ENCODE measurements at places on chromosomes 6 and 20.

- no peak for DNase-seq
Measured at GRCh38 chr6:7142918-7143475, 35.2 kb downstream of the RREB1 start.

DNA sequence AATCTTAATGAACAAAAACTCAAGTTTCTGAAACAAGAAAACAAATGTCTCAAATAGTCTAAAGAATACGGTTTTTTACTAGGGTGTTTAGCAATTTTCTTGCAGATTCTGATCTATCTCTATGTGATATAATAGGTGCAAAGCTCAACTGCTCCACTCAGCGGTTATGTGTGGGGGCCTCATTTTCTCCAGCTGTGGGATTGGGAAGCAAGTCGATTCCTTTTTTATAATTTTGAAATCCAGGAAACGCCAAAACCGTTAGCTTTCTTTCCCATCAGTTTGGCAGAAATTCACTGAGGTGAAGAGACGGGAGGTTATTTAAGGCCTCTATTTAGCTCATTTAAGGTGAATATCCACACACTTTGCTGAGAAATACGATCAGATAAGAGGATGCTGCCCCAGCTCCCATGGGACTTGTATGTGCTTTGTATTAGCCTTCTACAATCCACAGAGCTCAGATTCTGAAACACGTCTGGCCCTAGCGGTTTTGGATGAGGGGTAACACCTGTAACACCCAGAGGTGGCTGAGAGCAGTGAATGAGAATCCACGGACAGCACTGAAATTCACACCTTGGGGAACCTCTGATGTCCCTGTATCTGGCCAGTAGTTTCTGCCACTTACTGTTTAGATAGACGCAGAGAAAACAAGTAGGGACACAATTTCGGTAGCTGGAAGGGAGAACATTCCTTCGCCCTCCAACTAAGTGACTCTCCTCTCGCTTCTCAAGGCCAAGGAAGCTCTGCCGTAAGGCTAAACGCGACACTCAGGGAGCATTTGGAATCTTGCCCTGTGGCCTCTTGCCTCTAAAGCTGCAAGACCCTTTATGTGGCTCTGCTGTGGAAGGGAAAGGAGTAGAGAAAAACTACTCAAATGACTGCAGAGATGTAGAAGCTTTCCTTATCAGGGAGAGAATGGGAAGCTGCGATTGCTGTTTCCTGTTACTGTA, 6.5 kb upstream of the BCAS4 start:
- no peak for DNase-seq

DNA sequence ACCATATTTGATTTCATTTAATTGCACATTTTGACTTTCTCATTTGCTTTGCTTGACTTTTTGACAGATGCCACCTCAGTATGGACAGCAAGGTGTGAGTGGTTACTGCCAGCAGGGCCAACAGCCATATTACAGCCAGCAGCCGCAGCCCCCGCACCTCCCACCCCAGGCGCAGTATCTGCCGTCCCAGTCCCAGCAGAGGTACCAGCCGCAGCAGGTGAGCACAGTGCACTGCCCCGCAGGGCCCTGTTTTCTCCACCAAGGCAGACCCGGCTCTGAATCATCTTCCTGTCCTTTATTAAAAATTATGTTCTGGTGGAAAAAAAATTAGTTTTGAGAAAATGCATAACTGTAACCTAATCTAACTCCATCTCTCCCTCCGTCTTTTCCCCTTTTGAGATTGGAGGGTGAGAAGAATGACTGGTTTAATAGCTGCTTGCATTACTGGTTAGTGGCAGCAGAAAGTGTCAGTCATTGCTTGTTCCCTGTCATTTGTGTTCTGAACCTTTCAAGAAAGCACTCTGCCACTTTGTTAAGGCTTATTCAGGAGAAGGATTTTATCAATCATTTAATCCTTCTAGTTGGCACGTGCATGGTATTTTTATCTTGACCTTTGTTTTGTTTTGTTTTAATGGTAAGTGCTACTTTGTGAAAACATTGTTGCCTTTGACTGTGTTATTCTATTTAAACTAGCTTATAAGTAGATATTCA, 124.3 kb downstream of the ARID1B start:
- DNase-seq: no peak

DNA sequence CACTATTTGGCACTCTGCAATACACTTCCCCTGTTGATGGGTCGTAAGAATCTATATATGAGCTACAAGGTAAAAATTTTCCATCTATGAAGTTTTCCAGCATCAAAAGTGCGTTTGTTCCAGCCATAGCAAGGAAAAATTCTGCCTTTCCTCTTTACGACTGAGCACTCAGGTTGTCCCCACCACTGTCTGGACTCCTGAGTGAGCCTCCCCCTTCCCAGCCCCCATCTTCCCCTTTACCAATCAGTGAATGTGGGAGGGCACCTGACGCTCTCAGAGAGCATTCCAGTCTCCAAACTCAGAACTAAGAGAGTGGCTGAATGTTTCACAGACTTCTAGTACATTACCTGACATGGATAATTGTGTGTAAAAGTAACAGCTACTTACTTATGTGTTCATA, at the start of gene ALDH8A1:
TSS of gene ALDH8A1 (minus strand) at position 175 of the 400 bp plus-strand sequence. CDS start at position 127, 48 bp downstream.
- DNase-seq: no peak

DNA sequence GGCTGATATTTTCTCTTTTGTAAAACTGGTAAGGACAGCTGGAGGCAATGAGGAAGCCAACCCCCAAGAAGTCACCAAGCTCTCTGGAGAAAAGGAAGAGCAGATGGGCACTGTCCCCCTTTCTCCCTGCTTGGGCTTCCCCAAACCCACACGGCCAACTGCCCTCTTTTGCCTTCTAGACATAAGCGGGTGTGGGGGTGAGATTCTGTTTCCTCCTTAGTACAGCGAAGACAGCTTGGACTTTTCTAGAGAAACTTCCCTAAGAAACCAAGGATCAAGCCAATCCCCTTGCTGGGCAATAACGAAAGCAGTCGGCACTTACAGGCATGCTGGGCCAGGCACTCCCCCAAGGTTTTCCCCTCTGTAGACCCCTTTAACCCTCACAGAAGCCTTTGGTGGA, 110.3 kb downstream of the CDC5L start:
- DNase-seq: no peak

- no peak for DNase-seq
Measured at GRCh38 chr6:15336900-15337560, 91.2 kb downstream of the JARID2 start.

- DNase-seq: no peak
Measured at GRCh38 chr6:112037783-112038216, 16.1 kb upstream of the CCN6 start.

DNA sequence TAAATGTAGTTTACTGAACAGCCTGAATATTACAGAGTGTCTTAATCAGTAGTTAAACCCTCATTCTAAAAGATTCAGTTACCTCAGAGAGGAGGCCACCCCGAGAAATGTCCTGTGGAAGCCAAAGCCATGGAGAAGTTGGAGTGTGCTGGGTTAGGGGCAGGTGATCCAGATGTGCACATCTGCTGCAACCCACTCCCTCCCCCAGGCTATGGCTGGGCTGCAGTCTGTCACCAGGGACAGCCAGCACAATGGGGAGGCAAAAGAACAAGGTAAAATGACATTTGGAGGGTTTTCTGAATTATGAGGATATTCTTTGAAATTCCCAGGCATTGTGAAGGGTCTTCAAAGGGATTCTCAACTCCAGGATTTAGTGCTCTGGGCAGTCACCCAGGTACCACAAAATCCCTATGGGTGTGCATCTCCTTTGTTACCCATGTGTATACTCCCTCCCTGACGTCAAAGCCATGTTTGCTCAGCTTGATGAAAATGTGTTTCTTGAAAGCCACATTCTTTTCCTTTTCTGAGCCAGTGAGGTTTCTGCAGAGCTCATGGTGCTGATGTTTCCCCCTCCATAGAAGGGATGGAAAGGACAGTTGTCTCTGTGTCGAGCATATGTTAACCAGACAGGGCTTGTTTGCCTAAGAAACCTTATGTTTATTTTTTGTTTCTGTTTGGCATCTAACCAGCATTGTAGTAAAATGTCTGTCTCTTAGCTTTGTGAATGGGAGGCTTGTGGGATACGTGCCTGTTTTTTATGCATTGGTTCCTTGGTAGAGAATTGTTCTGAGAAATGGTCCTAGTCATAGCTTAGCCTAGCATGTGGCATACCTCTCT, 212.3 kb upstream of the TBX18 start:
- no peak for DNase-seq

GRCh38 chr20:42074944-42075343, 456.8 kb upstream of the CHD6 start:
- DNase-seq: no peak

DNA sequence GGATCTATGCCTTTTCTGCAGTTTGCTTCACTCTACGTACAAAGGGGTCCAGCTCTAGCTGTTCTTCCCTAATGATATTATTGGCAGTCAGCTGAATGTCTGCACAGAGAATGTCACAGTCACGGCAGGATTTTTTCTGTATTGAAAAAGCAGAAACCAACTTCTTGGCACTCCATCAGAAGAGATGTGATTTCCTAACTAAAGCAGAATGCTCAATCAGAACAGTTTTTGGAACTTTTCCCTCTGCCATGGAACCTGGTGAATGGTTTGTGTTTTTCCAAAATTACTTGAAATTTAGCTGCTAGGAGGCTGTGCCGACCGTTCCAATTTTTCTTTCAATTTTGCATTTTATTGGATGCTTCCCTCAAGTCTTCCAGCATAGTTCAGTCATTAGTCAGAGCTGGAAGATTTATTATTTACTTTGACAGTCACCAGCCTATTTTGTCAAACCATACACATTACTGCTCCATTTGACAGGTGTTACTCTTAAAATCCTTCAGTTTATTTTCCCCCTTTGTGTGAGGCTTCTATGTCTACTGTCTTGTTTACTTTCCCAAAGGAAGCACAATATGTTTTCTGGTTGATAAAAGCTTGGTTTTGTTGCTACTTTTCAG, 259.6 kb upstream of the EPHA7 start:
- no peak for DNase-seq

GRCh38 chr6:41693281-41694240, 41.8 kb downstream of the TFEB start:
- no peak for DNase-seq

GRCh38 chr20:30593572-30593971, 663.9 kb upstream of the DEFB115 start:
- DNase-seq: no peak

- DNase-seq: no peak
Measured at GRCh38 chr20:9838378-9839295, at the start of gene PAK5. Gene PAK5 (minus strand): TSS chr20:9839076. CDS start chr20:9644328, 194,748 bp downstream.

DNA sequence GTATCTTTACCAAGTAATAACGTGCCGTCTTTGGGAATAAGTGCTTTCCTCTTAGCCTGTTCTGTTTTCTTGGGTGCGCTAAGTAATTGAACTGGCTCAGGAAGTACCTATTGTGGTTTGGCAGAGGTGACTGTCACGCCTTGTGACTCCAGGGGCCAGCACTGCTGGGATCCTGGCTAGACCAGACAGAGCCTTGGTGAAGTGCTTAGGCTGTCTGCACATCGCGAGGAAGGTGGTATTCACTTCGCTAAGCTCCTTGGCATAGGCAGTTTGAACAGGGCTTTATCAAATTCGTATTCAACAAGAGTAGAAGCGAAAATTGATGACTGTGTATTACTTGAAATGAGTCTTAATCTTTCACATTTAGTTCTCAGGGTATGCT, 17.6 kb downstream of the PRDM1 start:
- no peak for DNase-seq

- DNase-seq: no peak
Measured at GRCh38 chr6:104788400-104788799, 71.3 kb downstream of the HACE1 start.

- no peak for DNase-seq
Measured at GRCh38 chr6:123668965-123669591, 32.3 kb upstream of the TRDN start.

DNA sequence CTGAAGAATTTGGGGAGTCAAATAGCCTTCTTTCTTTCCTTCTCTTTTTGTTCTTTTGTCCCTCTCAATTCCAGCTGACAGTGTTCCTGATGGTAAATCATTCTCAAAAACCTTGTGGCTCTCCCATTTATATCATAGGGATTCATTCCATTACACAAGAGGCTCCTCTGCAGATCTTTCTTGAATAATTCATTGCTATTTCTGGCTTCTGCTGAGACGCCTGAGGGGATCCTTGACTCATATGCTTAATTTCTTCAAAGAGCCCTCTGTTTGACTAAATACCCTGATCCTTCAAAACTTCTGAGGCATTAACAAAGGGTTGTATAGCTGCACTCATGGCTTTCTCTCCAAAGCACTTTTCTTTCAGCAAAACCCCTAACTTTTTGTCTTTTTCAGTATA, 289.3 kb downstream of the FARS2 start:
- no peak for DNase-seq

GRCh38 chr6:27893836-27894807, 18.1 kb downstream of the OR2B2 start:
- peak; percentile 36 for DNase-seq

- no peak for DNase-seq
Measured at GRCh38 chr20:47762699-47763268, 22.5 kb downstream of the SULF2 start.

GRCh38 chr20:35002426-35003210, 47.0 kb downstream of the MYH7B start:
- no peak for DNase-seq

DNA sequence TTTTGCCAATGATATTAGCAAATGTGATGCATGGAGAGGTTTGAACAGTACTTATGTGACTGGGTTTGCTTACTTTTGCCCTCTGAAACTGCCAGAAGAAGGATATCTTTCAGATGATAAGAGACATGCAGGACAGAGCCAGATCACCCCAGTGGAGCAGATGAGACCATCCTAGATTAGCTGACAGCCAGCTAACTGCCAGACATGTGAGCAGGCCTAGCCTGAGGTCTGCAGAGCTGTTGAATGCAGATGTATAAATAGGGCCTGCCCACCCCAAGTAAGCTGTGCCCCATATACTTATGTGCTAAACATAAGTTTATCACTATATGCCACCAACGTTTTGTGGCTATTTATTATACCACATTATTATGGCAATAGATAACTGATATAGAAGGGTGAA, 5.9 kb downstream of the ZSCAN31 start:
- DNase-seq: no peak

DNA sequence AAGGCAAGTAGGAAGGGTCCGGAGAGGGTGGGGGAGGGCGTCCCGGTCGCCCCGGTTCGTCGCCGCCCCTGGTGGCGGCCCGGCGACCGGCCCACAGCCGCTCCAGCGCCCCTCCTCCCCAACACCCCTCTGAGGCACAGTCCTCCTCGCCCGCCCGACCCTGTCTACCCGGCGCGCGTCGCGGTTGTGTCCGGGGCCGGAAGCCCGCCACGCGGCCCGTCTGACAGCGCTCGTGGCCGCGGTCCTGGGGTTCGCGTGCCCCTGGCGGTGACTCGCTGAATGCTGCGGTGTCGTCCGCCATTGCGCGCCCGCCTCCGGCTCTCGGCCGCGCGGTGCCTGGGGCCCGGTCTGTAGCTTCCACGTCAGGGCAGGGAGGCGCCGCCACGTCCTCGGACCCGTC, 335.3 kb upstream of the DEFB115 start:
- no peak for DNase-seq
